ENCODE measurements at places on chromosomes 6 and 20.

DNA sequence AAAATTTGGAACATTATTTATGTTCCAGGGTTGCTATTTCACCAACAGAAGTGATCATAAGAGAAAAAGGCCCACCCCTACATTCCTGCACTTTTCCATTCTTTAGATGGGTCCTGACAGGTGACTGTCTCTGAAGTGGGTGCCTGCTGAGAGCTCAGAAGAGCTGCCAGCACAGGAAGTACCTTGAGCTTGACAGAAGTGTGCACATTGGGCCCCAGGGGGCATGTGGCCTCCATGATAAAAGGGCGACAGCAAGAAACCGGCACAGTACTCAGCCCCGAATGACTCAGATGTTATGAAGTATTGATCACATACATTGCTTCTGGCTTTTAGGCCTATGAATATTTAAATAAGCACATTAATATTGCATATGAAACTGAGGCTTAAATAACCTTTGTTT is 150.4 kb downstream of the PCSK2 start:
- DNase-seq = no peak

GRCh38 chr6:34729631-34730470 is 27.5 kb upstream of the SNRPC start:
- no peak for DNase-seq

DNA sequence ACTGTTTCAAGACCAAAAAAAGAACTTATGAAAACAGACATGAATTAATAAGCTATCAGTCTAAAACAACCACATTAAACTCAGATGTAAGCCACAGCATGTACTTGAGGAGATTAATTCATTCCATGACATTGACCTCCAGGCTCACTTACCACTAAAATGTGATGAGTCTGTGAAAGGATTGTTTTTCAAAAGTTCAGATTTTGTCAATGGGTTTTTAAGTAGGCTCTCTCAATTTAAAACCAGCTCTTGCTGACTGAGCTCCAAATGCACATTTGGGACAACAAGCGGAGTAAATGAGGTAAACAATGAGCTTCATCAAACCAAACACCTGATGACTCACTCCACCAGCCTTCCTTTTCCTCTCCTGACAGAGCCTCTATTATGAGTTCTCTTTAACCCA is 197.0 kb downstream of the SIM1 start:
- no peak for DNase-seq

DNA sequence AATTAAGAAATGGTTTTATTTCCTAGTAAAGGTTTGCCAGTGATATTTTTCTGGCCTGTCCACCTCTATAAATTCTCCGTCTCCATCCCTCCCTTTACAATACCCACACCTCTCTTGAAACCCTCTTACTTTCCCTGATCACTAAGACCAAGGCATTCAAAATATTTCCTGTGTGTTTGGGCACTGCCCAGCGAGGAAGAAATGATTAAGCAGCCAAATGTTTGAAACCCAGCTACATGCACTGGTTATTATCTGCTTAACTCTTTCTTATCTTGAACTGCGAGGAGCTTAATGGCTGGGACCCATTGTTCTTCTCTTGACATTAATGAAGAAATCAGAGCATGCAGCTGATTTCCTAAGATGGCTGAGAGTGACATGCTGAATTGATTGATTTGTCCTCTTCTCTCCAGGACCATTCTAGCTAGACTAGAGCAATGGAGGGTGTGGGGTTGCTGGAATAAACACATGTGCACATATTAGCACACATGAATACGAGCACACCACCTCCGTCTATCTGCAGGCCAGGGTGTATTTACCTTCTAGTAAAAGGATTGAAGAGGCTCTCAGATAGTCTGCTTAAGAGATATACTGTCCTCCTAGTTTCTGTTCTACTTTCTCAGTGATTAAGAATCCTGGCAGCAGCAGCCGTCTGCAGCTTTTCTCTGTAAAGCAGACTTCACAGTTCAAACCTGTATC is 46.1 kb upstream of the PRDM1 start:
- no peak for DNase-seq

DNA sequence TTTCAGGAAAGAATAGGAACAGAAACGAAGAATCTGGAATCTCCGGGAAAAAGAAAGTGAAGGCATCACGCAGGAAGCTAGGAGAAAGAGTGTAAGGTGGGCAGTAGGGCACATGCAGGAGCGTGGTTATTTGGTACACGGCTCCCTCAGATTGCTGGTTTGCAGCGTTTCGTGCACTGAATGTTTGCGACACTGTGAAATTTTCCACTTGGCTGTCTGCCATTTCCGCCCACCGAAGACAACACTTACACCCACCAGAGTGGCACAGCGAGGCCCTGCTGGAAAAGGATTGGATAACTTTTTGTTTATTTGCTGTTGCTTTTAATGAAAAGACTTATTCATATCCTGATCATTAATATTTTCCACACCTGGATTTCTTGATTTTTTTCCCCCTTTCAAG is 248.3 kb downstream of the GMPR start:
- DNase-seq = peak; percentile 37

GRCh38 chr6:33017694-33018353 is 8.4 kb upstream of the HLA-DOA start:
- no peak for DNase-seq

- no peak for DNase-seq
Measured at GRCh38 chr20:41969656-41970055, 351.5 kb upstream of the CHD6 start.

- DNase-seq = peak; percentile 80
Measured at GRCh38 chr6:137927777-137928218, 60.7 kb downstream of the TNFAIP3 start.
